ENCODE measurements at places on chromosomes 2 and 18.

DNA sequence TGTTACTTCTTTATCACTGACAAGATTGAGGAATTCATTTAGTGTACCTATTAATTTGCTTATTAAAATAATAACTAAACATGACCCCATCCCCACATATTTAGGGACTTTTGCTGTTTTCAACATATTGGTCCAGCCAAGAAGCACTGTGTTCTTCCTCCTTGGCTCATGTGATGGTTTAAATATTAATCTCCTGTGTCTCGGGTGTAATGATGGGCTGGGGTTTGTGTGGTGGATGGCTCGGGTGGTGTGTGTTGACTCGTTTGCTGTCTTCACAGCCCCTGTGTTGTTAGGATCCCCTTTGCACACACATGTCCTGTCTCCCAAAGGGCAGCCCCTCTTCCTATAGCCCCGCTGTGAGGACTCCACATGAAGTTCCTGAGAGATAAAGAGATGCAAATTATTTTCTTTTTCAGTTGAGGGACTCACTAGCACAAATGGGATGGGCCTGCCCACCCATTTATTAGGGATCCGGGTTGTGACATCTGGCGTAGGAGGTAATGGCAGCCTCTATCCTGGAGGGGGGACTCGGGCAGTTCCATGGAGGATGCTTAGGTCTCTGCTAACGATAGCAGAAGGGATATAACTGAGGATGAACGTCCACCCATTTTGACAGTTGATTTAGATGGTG lies 53.4 kb downstream of the FHOD3 start:
- no peak for DNase-seq

DNA sequence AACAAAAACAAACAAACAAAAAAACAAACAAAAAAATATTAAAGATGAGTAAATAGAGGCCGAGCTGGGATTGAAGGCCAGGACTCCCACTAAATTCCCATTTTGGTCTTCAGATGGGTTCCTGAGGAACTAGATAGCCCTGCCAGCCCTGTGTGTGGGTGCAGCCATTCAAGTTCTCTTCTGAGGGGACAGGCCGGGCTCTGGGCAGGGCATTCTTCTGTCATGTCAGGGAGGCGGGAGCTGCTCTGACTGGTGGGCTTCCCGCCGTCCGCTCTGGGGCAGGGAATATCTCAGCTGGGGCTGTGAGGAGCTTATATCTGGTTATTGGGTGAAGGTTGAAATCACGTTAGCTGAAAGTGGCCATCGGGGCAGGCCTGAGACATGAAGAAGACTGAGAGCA lies 127.3 kb upstream of the CXCR4 start:
- DNase-seq = no peak

DNA sequence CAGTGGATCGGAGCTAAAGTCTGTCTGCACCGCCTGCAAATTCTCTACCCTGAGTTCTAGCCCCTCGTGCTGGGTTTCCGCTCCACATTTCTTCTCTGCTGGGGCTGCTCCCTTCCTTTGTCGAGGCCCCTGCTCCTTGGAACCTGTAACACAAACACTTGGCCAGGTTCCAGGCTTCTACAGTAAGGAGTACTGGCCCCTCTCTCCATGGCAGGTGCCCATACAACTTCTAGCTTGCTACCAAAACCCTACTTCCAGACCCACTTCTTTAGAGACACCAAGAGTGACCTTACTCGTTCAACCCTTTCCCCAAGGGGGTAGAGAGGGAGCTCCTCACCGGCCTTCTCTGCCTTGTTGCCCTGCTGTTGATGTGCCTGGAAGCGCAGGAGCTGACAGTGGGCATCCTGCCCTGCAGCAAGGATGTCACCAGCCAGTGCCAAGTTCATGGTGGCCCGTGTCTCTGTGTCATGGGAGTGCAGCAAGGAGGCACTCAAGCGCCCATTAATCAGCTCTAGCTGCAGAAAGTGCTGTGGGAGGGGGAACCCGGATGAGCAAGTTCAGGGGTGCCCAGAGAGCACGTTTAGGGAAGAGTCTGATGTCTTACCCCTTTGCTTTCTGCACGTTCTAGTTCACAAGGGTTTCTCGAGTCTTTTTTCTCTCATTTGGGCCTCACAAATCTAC lies 1.1 kb downstream of the PREB start:
- no peak for DNase-seq

GRCh38 chr2:239175181-239175580 lies 225.6 kb downstream of the HDAC4 start:
- no peak for DNase-seq

DNA sequence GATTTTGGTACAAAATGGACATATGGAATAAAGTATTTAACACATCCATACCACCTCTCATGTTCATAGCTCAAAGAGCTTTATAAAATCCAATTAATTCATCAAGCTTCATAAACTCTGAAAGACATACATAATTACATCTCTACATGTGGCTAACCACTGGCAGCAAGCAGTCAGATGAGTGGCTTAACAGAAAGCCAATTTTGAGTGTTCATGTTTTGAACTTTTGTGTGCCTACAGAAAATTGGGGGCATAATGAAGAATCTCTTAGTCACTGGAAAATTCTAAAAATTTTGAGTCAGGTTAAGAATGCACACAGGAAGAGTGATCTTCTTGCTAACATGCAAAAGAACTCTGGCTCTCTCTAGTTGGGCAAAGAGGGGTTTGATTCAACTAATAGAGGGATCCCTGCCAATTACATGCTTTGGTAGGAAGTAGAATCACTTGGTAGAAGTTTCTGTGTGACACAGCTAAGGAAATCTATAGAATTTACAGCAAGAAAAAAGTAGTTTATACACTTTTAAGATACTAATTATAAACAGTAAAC lies 287.4 kb downstream of the NOL4 start:
- no peak for DNase-seq

DNA sequence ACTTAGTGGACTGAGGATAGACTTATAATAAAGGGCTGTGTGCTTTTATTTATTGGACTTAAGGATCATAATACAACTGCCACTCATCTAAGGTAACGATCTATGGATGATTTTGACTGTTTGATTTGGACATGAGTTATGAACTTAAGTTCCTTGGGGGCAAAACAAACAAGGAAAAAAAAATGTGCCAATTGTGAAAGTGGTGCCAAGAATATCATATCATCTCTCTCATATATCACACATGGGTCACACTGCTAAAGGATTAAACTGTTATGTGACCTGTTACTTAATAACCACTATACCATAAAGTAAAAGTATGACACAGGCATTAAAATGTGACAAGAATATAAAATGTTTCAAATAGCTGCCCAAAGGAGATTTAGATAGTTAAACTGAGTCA lies 886.3 kb downstream of the ERBB4 start:
- no peak for DNase-seq

GRCh38 chr18:49839012-49839411 lies 25.7 kb upstream of the ACAA2 start:
- no peak for DNase-seq

DNA sequence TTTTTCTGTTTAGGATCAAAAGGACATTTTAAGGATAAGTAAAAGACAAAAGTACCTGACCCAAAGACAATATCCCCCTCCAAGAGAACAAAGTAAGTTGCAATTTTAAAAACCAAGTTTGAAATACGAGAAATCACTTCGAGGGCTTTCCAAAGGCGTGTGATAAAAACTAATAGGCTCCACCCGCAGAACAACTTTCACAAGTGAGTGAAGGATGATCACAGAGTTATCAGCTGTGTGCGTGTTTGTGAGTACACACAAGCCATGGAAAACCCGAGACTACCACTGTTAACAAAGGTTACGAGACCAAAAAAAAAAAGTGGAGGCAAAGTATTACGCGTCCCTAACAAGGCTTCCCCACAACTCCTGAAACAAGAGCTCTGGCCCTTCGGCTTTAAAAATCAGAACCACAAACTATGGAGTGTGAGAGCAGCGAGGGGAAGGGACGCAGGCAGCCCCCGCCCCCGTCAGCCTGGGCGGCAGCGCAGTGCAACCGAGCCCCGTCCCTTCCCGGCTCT lies 719 bp downstream of the SMAD2 start:
- no peak for DNase-seq

GRCh38 chr2:202705446-202706020 lies 70.8 kb downstream of the FAM117B start:
- DNase-seq = no peak

GRCh38 chr2:215727507-215728503 lies 285.5 kb downstream of the MREG start:
- DNase-seq = no peak

DNA sequence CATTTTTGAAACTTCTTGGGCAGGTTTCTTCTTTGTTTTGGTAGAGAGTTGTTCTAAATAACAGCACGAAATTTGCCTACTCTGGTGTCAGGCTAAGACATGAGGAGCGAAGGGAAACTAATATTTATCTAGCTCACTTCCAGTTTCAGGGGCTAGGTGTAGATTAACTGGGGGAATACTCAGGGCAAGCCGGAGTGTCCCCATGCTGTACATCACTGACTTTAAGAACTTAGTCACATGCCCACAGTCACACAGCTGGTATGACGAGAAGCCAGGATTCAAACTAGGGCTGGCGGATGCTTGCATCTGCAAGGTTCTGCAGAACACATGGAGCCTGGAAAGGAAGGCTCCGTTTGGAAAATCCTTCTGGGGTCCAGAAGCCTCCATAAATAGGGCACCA lies 133.3 kb downstream of the ALPK2 start:
- DNase-seq = no peak

DNA sequence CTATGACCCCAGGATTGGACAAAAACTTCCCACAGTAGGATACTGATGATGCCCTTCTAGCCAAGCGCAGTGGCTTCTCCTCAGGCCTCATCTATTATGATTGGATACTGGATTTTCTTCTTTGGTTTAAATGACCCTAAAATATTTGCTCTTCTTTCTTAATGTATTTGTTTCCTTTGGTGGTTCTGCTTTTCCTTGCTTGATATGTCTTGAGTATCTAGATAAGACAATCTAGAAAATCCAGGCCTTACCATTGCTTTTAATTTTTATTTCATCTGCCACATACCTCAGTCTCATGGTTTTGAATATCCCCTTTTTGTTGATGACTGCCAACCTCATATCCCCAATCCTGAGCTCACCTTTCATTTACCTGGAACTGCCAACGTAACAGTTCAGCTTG lies 35.6 kb downstream of the OTOF start:
- DNase-seq = no peak

- DNase-seq = no peak
Measured at GRCh38 chr2:211479536-211480150, 923.2 kb downstream of the CPS1 start.

DNA sequence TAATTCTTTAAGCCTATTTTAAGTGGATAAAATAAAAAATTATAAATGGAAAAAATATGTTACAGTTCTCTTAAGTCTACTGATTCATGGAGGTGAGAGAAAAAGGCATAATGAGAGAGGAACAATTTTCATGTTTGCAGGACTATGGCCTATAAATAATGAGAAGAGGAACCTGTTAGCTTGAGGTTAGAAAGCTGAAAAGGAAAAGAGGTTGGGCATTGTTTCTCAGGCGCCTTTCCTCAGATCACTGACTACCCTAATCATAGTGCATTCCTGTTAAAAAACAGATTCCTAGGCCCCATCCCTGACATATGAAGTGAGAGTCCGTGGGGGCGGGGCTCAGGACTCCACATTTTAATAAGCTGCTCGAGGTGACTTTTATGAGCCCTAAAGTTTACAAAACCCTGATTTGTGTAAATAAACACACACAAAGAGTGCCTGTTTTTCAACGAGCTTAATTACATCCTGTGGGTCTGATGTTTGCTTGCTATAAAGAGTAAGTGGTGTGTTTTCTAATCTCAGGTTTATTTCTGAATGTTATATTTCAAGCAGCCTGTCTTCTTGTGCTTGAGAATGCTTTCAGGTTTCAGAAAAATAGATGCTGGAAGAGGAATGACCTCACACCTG lies 335.5 kb downstream of the CLIP4 start:
- no peak for DNase-seq

GRCh38 chr2:42999391-42999841 lies 207.0 kb upstream of the HAAO start:
- no peak for DNase-seq

DNA sequence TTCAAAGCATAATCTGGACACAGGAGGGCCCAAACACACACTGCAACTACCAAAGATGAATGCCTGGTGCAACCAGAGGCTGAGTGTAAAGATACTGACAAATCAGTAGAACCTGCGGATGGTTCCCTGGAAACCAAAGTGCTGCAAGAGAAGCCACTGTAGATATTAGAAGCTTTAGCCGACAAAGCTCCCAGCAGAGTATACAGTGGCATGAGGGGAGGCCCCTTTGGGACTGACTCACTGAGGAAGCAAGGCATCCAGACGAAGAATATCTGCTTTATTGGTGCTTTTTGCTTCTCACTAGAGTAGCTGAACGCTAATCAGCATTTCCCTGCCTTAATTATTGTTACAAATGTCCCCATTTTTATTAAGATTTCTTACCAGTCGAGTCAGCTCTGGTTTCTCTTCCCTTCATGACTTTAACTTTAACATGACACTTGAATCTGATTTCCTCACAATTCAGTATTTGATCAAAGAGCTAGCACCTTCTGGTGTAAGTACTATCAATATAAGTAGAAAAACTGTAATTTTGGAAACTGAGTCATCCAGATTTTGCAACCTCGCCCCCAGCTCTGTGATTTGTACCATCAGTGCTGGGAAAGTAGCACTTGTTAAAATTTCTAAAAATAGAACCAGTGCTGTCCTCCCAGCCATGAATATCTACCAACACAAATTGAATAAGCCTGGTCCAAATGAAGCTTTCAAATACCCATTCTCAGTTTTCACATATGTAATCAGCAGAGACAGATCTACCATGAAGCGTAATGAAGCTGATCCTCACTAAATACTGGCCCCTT lies 34.2 kb downstream of the FIGN start:
- DNase-seq = no peak

DNA sequence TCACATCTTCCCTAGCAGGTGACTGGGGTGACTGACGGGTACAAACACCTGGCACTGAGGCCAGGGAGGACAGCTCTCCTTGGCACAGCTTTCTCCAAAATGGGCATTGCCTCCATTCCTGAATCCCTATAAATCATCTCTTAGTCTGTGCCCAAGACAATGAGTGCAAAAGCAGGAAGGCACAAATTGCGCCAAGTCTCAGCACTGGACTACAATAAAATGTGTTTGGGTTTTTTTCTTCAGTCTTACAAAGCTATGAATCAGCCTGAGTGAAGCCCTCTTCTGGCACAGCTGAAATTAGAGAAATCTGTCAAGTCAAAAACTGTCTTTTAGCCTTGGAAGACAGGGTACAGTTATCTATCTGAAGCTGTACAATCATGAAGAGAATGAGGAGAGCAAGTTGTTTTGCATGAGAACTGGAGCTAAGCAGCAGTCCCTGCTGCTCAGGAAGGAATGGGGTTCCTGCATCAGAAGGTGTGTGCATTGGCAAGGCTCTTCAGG lies 90.8 kb downstream of the EPB41L3 start:
- no peak for DNase-seq

- no peak for DNase-seq
Measured at GRCh38 chr18:26579941-26580618, 31.7 kb upstream of the KCTD1 start.

DNA sequence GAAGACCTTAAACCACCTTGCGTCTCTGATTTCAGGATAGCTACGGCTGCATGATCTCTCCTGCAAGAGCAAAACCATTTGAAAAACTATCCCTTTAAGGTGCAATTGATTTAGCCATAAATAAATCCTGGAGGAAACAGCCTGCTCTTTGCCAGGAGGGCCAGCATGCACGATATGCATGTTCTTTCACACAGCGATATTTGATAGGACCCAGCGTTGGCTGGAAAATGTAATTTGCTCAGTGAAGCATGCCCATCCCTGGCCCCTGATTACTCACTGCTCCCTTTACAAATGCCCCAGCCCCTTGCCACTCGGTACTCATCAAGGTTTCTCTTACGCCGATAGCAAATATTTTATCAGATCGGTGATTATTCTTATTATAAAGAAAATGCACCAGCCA lies 315.4 kb downstream of the CDH2 start:
- DNase-seq = no peak

GRCh38 chr18:73790587-73790986 lies 357.0 kb downstream of the FBXO15 start:
- DNase-seq = no peak
